ENCODE measurements at places on chromosomes 3 and 15. TPM values are rescaled to one million over a fixed set of nuclear protein-coding genes. Genes with fewer than 3 reads are reported as not detected.
A peak's percentile ranks its signal among the peaks of the same experiment; 100 is the strongest.

Gene DISP2
- total RNA-seq: 3.0 TPM

Gene CXCR6
- 0.33 TPM for total RNA-seq

Gene CLEC3B
- total RNA-seq: 80.8 TPM

Gene TNFAIP8L3
- total RNA-seq: 6.0 TPM

Gene IL20RB
- total RNA-seq: 0.44 TPM

DNA sequence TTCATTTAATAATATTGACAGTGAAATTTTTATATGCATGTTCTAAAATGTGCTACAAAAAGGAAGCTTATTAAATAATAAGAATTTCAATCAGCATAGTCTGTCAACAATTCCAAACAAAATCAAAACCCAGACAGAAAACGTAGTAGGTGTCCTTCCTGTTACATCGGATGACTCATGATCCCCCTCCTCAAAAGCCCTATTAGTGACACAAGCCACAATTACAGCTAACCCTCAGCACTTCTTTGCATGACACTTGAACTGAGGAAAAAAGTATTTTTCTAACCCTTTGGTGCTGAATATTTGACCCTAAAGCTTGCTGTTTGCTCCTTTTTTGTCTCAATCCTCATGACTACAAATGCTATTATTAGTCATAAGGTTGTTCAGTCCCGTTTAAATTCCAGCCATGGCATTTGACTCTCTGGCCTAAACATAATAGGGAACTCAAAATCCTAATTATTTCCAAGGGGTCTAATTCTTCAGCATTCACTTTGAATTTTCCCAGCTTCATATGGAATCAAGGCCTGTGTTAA lies 78.1 kb downstream of the COL8A1 start:
- no peak for DNase-seq

DNA sequence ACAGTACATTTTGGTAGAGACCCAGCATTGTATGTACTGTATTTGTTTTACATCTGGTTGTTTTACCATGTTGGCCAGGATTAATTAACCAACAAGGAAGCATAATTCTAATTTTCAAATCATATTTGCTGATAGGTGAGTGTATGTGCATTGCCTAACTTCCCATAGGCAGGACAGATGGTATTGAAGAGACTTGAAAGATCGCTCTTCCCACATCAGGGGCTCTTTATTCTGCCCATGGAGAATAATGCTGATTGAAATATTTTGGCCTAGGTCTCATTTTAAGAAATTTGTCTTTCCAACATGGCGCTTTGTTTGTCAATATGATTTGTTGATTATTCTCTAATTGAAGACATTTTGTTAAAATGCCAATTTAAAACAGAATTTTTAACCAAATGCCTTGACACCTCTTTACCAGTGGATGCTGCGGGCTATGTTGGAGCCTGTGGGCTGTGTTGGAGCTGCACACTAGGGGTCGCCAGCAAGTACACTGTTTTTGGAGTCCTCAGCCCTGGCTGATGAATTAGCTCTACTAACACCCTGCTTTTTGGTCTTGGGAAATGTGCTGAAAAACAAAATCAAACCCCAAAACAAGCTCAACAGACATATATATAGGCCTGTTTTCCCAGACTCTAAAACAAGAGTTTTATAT lies 5.3 kb downstream of the P2RY12 start:
- DNase-seq: no peak

- no peak for DNase-seq
Measured at GRCh38 chr15:67083135-67083762, 17.8 kb downstream of the SMAD3 start.

- no peak for DNase-seq
Measured at GRCh38 chr3:197478746-197479668, 76.8 kb downstream of the BDH1 start.

GRCh38 chr3:31533169-31534064 lies 692 bp downstream of the STT3B start:
- DNase-seq: peak; percentile 52

- no peak for DNase-seq
Measured at GRCh38 chr3:181302960-181303359, 313.4 kb upstream of the DNAJC19 start.

DNA sequence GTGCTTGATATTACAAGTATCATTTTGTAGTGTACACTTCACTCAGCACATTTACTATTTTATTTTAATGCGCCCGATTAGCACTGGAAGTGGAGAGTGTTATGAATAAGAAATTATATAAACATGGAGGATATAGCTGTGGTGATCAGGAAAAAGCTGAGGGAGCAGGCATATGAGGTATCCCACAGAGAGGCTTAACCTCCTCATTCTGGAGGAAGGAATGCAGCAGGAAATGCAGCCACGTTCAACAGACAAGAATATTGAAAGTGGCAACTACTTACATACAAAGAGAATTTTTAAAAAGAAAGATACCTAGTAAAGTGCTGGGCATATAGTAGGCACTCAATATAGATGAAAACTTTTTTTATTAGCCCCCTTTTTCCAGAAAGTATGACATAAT lies 166.0 kb upstream of the SATB1 start:
- no peak for DNase-seq

GRCh38 chr3:32831791-32832190 lies 14.0 kb downstream of the TRIM71 start:
- DNase-seq: no peak

GRCh38 chr3:120559242-120560061 lies 36.7 kb upstream of the NDUFB4 start:
- DNase-seq: peak; percentile 54

DNA sequence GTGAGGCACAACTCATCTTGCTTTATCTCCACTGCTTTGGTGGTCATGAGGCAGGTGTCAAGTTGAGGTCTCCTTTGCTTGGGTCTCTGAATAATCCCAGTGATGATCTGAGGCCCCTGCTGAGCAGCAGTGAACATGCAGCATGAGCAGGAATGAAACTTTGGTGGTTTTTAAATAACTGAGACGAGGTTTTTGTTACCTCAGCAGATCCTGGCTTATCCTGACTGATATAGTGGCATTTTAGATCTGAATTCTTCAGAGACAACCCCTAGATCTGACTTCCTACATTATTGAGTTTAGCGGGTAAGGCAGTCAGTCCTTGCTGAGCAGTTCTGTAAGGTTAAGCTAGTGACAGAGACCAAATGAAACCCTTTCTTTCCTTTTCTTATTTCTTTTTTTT lies 230.4 kb downstream of the ARRDC4 start:
- DNase-seq: no peak

DNA sequence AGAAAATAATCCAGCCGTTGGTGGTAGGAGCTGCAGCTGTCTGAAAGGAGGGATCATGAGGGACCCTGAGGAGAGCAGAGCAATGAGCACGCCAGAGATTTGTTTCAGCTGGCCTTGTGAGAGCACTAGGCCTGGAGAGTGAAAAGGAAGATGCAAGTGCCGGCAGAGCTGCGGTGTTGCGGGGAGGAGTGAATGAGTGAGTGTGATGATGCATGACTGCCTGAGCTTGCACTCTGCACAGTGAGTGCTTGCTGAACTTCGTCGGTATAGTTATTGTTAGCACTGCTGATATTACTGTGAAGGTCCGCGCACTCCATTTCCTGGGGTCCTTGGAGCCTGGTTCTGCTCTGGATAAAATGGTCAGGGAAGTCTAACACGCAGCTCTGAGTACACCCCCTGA lies 23.2 kb downstream of the EIF1B start:
- no peak for DNase-seq

DNA sequence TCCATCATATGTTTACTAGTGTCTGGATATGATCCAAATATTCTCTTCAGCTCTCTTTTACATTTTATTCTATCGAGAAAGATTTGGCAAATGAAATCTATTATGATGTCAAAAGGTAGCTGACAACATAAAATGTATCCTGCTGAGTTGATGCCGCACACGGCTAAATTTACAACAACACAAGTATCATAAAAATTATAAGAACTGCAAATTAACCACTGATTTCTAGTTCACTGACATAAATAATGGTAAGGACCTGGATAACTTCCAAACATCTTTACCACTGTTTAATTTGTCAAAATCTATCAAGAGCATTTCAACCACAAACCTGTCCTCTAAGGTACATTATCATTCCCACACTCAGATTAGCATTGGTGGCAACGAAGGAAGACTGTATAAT lies 244.5 kb downstream of the FOXP1 start:
- DNase-seq: no peak

- no peak for DNase-seq
Measured at GRCh38 chr3:162521669-162522068, 1025.1 kb downstream of the OTOL1 start.

DNA sequence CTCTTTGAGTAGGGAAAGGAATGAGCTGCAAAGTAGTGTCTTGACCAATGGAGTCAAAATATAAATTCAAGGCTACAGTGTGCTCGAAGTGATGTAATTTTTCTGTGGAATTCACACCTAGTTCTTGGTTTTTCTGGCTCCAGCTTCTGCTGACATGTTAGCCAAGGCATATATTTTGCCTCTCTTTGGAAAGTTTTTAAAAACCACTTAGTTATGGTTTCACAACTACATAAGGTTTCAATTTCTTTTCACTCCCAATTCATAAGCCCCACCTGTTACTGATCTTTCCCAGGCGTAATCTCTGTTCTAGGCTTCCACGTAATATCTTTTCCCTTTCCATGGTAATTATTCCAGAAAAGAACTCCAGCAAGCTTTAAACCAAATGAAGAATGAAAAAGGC lies 46.9 kb downstream of the GADL1 start:
- DNase-seq: no peak

DNA sequence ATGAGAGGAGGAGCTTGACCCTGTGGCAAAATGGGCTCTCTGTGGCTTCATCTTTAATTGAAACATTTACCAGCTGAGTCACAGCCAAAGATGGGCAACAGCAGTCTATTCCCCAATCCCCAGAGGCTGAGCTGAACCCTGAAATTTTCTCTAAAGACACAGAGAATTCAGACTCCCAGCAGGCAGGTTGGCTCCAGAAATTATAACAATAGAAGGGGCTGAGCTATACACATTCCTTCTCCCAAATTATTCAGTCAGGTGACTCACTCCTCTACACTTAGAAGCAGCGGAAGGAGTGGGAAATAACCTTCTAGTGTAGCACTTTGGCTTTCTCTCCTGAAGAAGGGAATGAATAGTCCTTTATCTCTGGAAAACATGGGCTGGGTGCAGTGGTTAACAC lies 264.3 kb upstream of the ARHGEF26 start:
- no peak for DNase-seq

GRCh38 chr3:171339598-171339997 lies 120.6 kb downstream of the TNIK start:
- DNase-seq: no peak
